ENCODE measurements at places on chromosomes 3 and 15.

DNA sequence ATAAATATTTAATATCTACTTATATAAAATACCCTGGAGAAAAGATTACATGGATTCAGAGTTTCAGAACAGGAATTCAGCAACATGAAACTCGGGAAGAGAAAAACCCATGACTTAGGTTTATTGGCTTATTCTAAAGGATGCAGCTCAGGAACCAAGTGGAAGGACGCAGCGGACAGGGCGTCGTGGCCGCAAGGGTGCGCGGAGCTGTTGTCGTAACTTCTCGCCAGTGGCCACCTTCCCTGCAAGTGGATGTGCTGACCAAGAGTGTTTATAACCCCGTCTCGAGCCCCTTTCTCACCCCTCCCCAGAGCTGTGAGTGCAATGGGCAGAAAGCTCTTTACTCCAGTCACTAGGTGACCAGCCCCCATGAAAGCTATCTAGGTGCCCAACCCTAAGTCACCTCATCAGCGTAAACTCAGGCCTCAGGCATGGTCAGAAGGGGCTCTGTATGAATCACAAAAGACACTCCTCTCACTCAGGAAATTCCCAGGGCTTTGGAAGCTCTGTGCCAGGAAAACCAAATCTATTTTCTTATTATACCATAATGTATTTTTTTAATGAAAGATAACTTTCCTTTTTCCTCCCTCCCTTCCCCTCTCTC is 77.3 kb downstream of the CHRNA7 start:
- peak; percentile 49 for DNase-seq

- no peak for DNase-seq
Observed at GRCh38 chr15:74326746-74327145, 40.7 kb downstream of the CYP11A1 start.

- DNase-seq, result no peak
Observed at GRCh38 chr3:72176537-72177041, 391.6 kb upstream of the PROK2 start.

DNA sequence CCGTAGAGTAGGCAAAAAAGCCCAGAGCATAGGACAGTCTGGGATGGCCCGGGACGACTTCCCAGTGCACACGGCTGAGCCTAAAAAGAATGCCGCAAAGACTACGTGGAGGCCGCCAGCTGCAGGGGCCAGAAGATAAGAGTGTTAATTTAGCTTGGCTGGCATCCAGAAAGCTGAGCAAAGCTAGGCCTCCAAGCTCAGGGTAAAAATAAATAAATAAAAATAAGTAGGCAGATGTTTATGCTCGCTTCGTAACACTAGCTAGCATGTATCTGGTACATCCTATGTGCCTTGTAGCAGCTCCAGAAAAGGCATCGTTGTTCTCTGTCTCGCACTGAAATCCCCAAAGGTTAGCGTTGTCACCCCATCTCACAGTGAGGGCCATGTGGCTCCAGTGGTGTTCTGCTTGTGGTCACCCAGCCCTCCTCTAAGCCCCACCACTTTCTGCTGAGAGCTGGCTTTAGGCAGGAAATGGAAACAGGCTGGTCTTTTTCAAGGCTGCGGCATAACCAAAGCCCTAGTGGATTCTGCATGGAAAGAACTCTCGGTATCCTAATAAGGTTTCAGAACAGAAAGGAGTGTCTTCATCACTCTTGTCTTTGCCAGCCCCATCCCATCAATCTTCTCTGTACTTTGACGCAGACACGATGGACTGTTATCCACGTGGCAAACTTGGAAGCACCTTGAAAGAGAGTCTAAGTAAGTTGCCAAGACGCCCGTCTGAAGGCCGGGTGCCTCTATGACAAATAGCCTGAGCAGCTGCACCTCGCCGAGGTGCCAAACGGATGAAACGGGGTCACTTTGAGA is 58.1 kb upstream of the MEF2A start:
- DNase-seq, result no peak

- no peak for DNase-seq
Observed at GRCh38 chr15:89041507-89041906, 46.7 kb upstream of the ABHD2 start.

- DNase-seq, result no peak
Observed at GRCh38 chr3:127546970-127547733, 43.4 kb downstream of the TPRA1 start.

DNA sequence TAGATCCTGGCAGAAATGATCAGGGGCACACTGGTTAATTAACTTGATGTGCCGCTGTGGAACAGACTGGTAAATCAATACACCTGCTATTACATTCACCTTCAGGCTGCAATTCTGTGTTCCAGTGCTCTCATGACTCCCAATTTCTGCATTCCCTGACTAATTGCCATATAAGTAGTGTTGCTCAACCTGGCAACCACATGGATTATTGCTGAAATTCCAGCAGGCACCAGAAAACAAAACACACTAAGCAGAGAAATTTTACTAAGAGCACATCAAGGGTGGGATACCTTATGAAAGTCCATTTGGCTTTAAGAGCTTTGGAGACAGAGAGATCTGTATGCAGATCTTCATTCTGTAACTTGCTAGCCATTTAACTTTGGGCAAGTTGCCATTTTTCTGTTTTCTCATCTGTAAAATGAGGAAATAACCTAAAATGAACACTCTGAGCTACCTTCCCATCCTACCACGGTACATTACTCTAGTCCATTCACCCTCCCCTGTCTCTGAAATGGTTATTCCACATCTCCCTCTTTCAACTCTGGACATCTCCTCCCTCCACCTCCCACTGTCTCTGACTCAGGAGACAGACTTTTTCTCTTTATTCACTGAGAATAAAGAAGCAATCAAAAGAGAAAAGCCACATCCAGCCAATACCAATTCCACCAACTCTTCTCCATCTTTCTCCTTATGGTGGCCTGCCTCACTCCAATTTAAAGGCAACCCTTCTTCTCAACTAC is 54.6 kb downstream of the STAC start:
- DNase-seq, result no peak

DNA sequence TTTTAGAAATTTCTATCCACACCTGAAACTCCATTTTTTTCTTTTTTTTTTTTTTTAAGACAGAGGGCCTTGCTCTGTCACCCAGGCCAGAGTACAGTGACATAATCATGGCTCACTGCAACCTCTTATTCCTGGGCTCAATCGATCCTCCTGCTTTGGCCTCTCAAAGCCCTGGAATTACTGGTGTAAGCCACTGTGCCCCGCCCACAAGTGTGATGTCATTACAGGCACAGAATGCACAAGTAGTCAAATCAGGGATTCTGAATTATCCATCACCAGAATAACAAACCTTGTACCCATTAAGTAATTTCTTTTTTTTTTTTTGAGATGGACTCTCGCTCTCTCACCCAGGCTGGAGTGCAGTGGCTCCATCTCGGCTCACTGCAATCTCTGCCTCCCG is 1.9 kb downstream of the UQCRC1 start:
- no peak for DNase-seq

DNA sequence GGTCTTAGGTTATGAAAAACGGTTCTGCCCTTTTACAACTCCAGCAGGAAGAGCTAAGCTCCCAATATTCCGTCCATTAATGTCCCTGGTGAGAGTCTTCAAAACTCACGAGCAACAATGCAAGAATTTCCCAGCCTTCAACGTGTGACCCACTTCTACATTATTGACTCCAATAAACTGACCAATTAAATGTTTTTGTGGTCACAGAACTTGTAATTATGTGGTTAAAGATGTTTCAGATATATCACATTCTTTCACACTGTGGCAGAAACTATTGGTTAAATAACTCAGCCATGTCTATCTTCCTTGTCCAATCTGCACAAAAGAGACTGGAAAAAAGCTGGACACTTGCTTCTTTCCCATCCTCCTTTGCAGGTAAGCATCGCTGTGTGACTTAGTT is 286.6 kb upstream of the ADAMTS9 start:
- DNase-seq, result no peak

GRCh38 chr3:119950666-119951325 is 143.5 kb downstream of the GSK3B start:
- no peak for DNase-seq

DNA sequence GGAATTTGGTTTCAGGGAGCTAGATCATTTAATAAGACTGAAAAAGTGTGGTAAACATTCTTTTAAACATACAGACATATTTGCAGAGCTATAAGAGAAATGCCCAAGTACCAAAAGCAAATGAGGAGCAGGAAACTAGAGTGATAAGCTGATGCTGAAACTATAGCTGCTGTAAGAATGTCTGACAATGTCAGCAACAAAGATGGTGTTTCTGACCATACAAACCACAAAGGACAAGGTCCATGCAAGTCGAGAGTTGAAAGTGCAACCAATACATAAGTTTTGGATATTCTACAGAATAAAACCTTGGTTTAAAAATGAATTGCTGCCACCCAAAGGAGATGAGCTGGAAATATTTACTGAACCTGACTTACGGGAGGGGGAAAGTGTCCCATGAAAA is 610.2 kb downstream of the TBL1XR1 start:
- DNase-seq, result no peak

DNA sequence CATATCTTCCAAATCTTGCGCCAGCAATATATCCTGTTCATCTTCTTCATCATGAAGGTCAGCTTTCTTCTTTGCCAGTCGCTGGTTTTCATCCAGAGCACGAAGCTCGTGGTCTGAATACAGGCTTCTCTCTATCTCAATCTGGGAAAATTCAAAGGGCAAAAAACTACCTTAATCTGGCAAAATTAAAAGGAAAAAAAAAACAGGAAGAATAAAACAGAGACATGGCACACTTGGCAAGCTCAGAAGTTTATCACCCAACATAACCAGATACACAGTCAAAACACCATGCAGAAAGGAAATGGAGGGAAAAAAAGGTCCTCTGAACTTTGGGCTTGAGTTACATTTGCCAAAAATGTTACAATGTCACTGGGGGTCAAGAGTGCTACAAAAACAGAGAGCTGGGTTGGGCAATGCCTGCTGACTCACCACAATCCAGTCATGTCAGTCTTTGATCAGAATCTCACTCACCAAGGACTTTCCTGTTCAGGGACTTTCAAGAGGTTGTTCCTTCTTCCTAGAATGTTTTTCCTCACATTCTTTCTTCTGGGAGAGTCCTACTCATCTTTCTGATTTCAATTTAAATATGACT is 1.5 kb downstream of the MRPL46 start:
- no peak for DNase-seq

DNA sequence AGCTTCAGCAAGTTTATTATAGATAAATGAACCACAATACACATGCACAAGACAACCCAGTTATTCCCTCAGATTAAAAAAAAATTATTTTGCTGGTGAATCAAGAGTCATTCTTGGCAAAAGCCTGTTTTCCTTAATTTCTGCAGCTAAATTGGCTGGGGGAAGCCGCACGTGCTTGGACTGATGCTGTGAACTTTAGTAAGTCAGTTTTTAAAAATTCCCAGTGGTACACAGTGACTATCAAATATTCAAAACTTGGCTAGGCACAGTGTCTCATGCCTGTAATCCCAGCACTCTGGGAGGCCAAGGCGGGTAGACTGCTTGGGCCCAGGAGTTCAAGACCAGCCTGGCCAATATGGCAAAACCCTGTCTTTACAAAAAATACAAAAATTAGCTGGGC is 23.9 kb downstream of the EHD4 start:
- DNase-seq, result no peak

- no peak for DNase-seq
Observed at GRCh38 chr15:31255176-31255510, 71.5 kb upstream of the KLF13 start.

DNA sequence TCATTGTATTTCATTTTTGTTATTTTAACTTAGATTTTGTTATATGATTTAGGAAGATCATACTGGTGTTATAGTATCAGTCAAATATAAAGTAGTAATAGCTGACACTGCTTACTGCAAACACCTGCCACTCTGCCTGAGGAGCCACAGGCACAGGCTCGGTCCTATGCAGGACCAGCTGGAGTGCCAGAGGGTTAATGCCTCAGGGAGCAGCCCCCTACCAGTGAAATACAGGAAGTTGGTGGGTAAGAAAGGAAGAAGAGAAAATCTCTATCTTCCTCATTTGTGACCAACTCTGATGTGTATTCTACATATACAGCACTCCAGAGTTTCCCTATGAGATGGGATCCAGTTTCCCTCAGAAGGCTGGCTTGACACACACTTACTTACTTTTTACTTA is 593.3 kb downstream of the UNC13C start:
- DNase-seq, result no peak

DNA sequence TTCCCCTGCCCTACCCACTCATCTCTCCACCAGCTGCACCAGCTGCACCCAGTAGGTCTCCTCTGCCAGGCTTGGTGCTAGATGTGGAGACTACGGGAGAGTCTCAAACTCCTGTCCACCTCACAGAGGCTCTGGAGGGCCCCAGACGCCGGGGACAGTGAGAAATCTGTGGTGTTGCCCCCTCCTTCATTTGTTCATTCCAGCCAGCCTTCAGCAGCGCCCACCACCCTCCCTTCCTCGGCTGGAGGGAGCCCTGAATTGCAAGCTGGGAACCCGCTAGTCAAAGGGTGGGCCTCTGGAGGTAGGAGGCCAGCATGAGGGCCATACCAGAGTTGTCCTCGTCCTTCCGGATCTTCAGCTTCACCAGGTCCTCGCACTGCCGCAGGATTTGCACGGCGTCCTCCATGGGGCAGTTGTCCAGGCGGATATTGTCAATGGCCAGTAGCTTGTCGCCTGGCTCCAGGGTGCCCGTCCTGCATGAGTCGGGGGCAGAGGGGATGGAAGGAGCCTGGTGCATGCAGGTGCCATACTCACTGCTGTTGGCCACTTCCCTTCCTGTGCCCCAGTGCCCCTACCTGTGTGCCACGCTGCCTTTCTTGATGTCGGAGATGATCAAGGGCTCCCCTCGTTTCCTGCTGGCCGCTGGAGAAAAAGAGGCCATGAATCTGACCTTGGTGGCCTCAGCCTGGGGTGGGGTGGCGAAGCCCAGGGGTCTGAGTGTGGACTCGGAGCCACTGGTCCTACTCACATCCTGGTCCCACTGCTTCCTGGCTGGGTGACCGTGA is 29.1 kb downstream of the GRIP2 start:
- peak; percentile 22 for DNase-seq
